NCI-H1417 treated with DMSO at 0.1 percent for 48 hours (cell line): ENCODE measurements at places on chromosomes 5 and 9.

GRCh38 chr5:134255418-134256150 is 29.7 kb upstream of the PPP2CA start:
- no peak for DNase-seq

DNA sequence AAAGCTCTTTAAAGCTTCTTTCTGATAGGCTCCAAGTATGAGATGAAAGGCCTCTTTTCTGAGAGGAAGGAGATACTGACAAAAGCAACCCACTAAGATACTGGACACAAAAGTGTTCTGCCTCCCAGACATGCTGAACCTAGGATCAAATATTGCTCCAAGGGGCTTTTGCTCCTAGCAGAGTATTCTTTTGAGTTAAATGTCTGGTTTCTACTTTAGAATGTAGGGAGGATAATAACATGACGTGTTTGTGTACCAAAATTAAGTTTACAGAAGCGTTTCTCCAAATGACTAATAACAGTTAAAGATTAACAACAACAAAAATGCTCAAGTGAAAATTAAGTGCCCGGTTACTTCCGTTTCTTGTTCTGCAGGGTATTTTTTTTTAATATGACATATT is 2293.3 kb upstream of the C9orf72 start:
- no peak for DNase-seq

DNA sequence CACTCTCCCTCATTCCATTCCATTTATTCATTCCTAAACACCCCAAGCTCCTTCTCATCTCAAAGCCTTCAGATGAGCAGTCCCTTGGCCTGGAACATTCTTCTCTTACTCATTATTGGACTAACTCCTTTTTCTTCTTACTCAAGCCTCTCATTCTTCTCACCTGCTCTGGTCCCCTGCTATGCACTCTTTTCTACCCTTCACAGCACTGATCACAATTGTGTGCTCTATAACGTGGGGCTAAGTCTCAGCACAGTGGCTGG is 212.4 kb downstream of the MAPKAP1 start:
- DNase-seq: no peak

DNA sequence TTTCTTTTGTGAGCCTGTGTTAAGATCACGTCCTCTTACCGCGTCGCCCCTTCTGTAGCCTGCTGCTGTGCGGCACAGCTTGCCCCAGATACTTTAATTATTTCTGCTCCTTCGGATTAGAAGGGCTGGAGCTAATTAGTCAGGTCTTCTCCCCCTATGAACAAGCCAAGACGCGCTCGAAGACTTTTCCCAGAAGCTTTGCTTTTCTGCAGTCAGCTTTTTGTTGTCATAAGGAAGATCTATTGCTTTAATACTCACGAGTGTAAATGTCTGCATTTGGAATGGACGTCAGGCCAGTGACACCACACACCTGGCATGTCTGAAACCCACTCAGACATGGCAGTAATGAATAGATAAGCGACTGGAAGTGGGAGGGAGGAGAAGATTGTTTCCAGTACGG is 37.0 kb downstream of the PRUNE2 start:
- DNase-seq: peak; percentile 21

DNA sequence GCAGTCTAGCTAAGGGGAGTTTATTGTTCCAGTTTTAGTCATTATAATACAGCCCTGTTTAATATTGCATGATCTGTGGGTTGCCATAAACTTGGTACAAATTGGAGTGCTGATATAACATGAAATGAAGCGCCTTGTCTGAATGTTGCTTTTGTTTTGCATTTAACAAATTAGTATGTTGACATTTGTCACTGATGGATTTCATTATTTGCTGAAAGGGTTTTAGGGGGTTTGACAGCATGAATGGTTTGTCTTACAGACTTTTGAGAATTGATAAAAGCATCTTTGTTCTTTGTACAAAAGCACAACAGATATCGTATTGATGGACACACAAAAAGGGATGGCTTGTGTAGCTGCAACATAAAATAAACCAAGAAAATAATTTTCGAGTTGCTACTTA is 178.3 kb downstream of the AOPEP start:
- no peak for DNase-seq

DNA sequence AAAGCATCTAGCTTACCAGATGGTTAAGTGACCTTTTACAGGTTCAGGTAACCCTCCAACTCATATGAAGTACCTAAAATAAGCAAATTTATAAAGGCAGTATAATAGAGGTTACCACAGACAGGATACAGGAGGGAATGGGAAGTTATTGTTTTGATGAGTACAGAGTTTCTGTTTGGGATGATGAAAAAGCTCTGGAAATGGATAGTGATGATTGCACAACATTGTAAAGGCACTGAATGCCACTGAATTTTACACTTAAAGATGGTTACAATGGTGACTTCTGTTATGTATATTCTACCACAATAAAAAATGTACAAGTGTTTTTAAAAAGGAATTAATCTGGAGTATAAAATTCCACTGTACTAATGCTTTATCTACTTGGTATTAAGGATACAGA is 75.0 kb upstream of the NIPBL start:
- DNase-seq: no peak

- DNase-seq: no peak
Measured at GRCh38 chr5:65229841-65230240, 251.9 kb downstream of the ADAMTS6 start.

DNA sequence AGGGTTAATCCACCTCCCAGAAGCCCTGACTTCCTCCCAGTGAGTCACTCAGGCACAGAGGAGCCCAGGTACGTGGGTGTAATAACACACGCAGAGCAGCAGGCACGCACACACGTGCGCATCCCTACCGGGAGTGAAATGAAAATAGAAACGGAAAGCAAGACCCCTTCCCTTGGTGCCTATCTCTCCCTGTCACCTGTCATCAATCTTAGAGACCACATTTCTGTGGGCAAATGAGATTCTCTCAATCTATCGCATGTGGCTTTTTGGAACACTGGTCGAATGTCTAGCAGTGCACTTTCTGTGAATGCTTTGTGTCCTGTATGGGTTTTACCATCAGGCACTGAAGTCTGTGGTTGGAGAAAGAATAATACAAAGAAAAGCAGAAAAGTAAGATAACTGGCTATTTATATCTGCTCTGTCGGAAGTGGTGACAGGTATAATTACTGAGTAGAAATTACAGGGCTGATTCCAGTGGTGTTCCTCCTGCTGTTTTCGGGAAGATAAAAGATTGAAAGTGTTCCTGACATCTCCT is 137.7 kb upstream of the GRIA1 start:
- peak; percentile 22 for DNase-seq

- no peak for DNase-seq
Measured at GRCh38 chr9:131503626-131504465, 1.1 kb downstream of the POMT1 start.

- peak; percentile 89 for DNase-seq
Measured at GRCh38 chr9:120386390-120387131, 193.4 kb downstream of the CDK5RAP2 start.

- no peak for DNase-seq
Measured at GRCh38 chr9:99274016-99274415, 51.9 kb downstream of the SEC61B start.

DNA sequence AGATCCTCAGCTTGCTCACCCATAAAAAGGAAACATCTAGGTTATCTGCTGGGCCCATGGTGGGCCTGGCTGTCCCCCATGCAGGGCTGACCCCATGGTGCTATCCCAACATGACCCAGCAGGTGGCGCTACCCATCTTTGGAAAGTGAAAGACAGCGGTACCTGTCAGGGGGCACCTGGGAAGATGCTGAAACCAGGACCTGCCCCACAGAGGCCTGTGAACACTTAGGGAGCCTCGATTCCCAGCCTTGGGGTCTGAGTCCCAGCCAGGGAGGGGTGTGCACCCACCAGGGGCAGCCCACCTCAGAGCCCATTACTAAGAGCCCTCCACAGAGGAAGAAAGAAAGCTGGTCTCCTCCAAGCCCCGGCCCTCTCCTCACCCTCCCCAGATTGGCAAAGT is 46.6 kb upstream of the IPPK start:
- no peak for DNase-seq

DNA sequence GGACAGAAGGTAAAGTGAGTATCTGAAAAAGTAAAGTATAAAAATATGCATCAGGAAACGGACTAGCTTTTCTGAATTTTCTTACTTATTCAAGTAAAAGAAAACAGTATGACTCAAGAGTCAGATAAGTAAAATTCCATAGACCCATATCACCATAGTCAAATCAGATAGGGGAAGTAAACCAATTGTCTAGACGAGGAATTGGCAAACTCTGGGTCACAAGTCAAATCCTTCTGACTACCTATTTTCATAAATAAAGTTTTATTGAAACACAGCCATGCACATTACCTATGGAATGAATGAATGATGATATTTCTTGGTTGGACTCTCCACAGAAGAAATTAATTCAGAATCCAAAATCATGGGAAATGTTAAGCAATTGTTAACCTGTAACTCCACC is 59.1 kb upstream of the TMC1 start:
- no peak for DNase-seq

GRCh38 chr9:124392871-124393460 is 22.3 kb downstream of the PSMB7 start:
- no peak for DNase-seq

DNA sequence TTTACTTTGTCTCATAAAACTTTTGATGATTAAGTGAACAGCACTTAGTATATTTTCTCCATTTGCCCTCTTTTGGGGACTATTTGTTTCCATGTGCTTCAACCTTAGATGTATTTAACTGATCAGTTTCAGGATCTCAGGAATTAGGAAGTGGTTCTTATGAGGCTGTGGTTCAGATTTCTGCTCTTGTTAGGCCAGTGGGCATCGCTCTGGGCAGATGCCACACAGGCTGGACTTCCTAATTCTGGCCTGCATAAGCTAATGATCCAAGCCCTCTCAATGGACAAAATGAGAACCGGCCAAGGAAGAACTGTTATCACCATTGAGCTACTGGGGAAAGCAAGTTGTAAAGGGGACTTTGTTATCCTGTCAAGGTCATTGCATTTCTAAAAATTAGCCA is 6.9 kb downstream of the ARHGAP26 start:
- DNase-seq: no peak

DNA sequence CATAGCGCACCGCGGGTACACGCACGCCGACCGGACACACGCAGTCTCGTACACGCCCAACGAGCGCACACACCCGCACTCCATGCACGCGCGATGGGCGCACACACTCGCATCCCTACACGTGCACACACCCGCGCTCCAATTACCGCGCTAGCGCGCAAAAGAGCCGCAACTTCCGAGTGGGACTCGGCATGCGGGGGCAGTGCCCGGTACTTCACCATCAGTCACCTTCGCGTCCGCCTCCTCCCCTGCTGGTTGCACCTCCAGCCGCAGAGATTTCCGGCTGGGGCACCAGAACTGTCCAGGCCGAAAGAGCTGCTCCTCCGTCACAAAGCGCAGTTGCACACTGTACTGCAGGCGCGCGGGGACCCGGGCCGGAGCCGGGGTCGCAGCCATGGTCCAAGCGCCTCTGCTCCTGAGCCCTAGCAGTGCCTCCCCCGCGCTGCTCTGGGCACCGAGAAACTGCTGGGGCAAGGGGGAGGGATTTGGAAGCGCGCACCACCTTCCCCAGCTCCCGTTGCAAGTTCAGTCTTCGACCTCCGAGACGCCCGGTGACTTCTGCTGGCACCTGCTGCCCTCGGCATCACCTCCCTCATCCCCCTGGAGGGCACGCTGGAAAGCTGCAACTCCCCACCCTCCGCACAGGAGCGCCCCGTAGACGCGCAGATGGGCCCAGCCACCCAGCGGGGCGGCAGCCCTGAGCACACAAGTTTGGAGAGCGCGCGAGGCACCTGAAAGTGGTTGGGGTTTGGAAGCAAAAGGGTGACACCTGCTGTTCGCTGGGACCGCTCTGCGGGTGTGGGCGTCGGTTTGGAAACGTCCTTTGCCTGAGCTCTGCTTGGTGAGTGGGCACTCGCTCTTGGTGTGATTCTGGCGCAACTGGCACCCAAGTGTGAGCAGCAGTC is 337.4 kb upstream of the PUM3 start:
- peak; percentile 37 for DNase-seq

DNA sequence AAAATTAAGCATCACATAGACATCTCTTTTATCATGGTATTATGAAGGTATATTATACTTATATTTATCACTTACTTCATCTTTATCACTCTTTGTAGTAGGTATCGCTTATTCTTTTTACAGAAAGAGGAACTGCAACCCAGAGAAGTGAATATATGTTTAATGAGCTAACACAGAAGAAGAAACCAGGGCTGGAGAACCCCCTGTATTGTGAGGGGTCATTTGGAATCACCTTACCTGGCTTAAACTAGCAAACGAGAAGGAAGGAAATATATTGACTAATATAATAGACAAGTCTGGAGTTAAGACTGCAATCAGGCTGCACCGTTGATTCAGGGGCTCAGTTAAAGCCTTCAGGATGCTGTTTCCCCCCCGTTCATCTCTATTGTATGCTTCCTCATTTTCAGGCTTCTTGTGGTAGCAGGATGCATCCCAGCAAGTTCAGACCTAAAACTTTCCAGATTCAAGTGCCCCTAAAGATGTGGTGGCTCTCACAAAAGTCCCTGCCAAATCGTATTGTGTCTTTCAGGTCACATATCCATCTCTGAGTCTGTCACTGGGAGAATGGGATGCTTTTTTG is 146.4 kb downstream of the GCNT1 start:
- DNase-seq: no peak

DNA sequence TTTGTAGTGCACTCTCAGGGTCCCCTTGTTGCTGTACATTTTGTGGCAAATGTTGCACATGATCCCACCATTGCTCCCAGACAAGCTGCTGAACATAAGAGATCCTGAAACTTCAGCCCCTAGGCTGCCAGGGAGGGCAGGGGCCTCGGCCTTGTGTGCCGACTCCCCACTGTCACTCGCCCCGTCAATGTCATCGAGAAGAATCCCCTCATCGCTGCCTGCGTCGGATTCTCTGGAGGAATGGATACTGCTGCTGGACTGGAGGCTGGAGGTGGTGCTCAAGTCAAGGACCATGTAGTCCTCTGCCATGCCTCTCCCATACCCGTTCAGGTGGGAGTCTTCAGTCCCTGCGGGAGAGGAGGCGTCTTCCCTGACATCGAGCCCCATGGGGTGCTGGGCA is 451.3 kb downstream of the BNC2 start:
- DNase-seq: no peak

DNA sequence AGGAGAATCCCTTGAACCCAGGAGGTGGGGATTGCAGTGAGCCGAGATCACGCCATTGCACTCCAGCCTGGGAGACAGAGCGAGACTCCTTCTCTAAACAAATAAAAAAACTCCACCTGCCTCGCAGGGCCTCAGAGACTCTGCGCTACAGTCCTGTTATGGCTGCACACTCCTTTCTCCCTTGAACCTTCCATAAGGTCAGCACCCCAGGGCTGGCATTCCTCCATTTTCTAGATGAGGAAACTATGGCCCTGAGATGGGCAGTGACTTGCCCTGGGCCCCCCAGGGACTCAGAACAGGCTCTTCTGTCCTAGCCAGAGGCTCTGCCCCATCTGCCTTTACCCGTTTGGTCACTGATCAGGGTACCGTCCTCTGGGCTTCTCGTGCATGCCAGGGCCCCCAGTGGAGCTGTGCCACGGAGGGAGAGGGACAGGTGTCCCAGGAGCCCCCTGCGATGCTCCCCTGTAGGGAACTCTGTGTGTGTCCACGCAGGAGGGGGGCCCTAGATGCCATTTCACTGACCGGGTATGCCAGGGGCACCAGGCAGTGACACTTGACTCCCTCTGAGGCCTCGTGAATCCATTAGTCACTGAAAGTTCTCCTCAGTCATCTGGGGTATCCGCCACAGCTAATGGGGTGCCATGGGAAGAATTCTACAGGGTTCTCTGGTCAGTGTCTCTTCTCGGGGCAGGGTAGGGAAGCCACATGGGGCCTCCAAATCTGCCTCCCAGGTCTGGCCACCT is 16.2 kb downstream of the RALGDS start:
- DNase-seq: no peak
